SHP77 treated with DMSO at 0.1 percent for 48 hours (cell line): ENCODE measurements at places on chromosomes 1 and 21.

- no peak for DNase-seq
These were observed 19.7 kb downstream of the PTAFR start for GRCh38 chr1:28156821-28157220.

DNA sequence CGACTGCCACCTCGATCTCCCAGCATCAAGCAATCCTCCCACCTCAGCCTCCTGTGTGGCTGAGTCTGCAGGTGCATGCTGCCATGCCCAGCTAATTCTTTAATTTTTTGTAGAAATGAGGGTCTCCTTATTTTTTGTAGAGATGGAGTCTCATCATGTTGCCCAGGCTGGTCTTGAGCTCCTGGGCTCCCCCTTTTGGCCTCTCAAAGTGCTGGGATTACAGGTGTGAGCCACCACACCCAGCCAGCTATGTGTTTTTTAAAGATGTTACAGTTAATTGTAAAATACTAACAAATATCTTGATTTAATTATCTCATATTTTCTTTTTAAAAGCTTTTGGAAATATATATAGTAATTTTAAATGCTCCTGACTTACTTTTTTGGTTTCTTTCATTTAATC is 181.3 kb upstream of the DMRTA2 start:
- DNase-seq = no peak

GRCh38 chr1:214008791-214009422 is 21.1 kb downstream of the PROX1 start:
- DNase-seq = no peak

DNA sequence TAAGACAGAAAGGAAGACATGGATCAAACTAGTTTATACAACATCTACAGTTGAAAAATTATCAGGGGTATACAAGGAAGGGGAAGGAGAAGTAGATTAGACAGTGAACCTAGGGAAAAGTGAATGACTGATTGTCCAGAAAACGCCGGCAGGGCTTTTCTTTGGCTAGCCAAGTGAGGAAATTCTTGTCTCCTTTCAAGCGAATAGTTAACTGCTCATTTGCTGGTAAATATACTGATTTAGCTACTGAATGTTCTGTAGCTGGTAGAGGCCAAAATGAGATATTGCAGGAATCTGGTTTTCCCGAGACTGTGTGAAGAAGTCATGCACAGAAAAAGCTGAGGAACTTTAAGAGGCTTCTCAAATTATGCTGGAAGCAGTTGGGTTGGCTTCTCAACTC is 128.5 kb upstream of the ZNHIT6 start:
- no peak for DNase-seq

DNA sequence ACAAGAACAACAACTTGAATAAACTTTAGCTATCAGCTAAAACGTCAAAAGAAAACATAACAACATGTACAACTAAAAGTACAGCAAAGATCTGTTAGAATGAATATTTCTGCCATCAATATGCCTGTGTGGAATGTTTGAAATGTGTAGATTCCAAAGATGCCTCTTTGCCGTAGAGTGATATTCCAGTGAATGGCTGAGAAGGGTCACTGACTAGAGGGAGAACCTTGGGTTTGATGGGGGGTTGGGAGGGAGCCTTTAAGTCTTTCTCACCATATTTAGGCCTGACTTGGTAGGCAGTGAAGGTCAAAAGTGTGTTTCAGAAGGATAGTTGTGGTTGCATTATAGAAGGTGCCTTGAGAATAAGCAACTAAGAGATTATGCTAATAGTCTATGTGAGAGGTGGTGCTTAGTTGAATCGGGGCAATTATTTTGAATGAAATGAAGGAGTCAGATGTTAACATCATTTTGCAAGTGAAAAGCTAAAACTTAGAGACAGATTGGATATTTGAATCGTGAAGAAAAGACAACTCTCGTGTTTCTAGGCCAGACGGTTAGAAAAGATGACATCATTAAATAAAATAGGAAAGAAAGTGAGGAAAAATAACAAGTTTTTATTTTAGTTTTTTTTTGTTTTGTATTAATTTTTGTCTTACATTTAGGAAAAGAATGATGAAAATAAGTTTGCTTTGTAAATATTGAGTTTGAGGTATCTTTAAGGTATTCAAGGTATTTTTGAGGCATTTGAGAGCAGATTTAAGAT is 53.8 kb downstream of the PLA2G4A start:
- no peak for DNase-seq

- no peak for DNase-seq
These were observed 429.4 kb upstream of the TMPRSS15 start for GRCh38 chr21:18832950-18833349.

GRCh38 chr1:97781762-97782337 is 139.0 kb downstream of the DPYD start:
- DNase-seq = no peak

- peak; percentile 28 for DNase-seq
These were observed 67.1 kb downstream of the KCNJ15 start for GRCh38 chr21:38323721-38324531.

GRCh38 chr1:173341971-173342370 is 134.8 kb upstream of the TNFSF4 start:
- DNase-seq = no peak

GRCh38 chr1:30680879-30681278 is 42.5 kb downstream of the MATN1 start:
- no peak for DNase-seq

- DNase-seq = no peak
These were observed 5.7 kb upstream of the TRAF5 start for GRCh38 chr1:211320980-211321379.

GRCh38 chr1:77371396-77371795 is 89.6 kb downstream of the AK5 start:
- no peak for DNase-seq

- DNase-seq = no peak
These were observed 34.8 kb upstream of the GREM2 start for GRCh38 chr1:240646571-240647240.

- peak; percentile 16 for DNase-seq
These were observed 34.5 kb downstream of the OR10R2 start for GRCh38 chr1:158506369-158506987.

DNA sequence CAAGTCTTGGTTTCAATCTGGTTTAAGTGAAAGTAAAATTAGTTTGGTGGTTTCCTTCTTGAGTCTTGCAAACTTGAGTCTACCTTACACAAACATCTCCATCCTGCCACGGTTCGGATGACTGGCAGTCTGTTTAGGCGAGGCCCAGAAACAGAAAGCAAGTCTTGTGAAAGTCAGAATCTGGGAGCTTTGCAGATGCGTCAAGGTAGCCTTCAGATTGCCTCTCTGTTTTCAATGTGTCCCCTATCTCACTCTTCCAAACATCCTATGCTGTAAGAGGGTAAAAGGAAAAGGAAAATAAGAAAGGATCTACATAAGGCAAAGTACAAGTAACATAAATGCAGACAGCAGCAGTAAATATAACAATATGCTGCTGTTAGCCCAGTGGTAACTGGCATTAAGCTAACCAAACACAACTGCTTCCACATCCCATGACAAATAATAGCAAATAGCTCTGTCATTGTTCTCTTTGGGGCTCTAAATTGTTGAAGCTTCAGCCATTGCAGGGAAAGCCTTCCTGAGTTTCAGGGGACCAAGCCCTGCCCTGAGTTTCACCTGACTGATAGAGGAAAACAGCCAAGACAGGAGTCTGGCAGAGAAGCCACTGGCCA is 26.2 kb upstream of the C1orf105 start:
- DNase-seq = no peak

- DNase-seq = no peak
These were observed 47.3 kb upstream of the SLC44A3 start for GRCh38 chr1:94772845-94773244.

- DNase-seq = no peak
These were observed 19.0 kb upstream of the L1TD1 start for GRCh38 chr1:62175568-62176179.

DNA sequence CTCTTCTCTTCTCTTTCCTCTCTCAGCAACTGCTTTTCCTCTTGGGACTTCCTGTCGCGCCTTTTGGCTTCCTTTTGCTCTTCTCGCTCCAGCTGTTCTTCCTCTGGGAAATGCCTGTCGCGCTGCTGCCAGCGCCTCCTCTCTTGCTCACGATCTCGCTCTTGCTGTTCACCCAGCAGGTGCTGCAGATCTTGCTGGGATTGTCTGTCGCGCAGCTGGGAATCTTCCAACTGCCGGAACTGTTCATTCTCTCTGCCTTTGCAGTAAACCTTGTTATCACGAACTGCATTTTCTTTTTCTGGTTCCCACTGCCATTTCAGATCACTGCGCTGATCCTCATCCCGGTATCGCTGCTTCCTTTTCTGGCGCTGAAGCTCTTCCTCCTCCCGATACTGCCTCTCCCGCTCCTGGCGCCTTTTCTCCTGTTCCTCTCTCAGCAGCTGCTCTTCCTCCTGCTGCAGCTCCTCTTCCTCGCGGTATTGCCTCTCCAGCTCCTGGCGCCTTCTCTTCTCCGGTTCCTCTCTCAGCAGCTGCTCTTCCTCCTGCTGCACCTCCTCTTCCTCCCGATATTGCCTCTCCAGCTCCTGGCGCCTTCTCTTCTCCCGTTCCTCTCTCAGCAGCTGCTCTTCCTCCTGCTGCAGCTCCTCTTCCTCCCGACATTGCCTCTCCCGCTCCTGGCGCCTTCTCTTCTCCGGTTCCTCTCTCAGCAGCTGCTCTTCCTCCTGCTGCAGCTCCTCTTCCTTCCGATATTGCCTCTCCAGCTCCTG is 5.8 kb downstream of the TCHH start:
- DNase-seq = no peak

DNA sequence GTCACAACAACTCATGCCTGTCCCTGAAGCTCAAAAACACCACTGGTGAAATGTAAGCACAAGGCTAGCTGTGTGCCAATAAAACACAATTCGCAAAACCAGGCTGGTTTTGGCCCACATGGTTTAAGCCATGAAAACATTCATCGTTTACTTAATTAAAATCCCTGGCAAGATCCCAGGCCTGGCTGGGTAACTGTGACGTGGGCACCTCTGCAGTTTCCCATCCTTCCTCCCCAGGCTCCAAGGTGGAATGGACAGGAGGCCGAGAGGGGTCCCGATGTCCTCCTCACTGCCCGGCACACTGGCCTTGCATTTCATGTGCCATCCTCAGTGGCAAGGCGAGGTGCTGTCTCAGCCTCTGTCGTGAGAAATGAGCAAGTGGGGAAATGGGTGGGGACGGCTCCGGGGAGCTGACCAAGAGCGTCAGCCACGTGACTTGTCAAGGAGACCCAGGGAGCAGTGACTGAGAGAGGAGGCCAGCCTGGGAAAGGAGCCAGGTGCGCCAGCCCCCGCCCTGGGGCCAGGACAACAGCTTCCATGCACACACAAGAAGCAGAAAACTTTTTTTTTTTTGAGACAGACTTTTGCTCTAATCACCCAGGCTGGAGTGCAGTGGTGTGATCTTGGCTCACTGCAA is 153.1 kb upstream of the RAB4A start:
- no peak for DNase-seq

- no peak for DNase-seq
These were observed 62.4 kb upstream of the FAM3B start for GRCh38 chr21:41254090-41254700.

DNA sequence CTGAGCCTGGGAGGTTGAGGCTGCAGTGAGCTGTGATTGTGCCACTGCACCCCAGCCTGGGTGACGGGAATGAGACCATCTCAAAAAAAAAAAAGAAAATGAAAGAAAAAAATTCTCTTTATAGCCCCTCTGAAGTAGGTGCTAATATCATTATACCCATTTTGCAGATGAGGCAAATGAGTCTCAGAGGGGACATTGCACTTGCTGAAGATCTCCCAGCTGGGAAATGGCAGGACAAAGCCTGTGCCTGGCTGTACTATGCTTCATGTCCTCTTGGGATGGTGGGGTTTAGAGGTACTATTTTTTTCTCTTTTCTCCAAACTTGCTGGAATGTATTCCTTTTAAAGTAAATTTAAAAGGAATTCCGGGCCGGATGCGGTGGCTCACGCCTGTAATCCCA is 1.6 kb downstream of the SMPDL3B start:
- no peak for DNase-seq

GRCh38 chr1:214568328-214568727 is 16.9 kb upstream of the PTPN14 start:
- no peak for DNase-seq

DNA sequence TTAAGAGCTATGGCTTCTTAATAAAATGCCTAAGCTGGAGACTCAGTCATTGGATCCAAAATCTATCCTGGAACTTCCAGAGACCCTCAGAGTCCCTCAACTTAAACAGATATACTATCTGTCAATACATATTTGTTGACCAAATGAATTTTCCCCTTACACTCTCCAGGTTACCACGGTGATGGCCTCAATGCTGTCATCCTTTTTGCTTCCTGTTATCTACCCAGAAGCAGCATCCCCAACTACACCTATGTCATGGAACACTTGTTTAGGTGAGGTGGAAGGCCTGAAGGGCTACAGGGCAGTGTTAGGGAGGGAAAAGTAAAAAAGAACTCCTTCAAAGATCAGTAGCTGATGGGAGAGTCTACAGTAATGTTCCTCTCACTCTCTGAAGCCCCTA is 4.4 kb upstream of the C1orf56 start:
- no peak for DNase-seq

DNA sequence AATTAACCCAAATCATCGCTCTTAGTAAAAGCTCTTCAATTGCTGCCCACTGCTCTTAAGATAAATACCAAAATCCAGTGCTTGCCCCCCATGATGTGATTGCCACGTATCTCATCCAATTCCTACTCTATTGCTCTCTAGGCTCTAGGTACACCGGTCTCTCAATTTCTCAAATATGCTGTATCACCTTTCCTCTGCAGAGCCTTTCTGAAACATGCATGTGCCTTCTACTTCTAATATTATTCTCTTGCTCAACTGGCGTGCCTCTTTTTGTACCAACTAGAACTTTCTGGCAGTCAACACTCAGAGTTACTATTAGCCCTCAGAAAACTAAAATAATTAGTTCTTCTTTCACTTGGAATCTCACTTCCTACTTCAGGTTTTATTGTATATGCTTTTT is 111.7 kb upstream of the LBR start:
- DNase-seq = no peak

- no peak for DNase-seq
These were observed 46.8 kb upstream of the CNIH3 start for GRCh38 chr1:224569276-224569675.

- DNase-seq = no peak
These were observed 67.4 kb downstream of the OLFM3 start for GRCh38 chr1:101929343-101929742.

DNA sequence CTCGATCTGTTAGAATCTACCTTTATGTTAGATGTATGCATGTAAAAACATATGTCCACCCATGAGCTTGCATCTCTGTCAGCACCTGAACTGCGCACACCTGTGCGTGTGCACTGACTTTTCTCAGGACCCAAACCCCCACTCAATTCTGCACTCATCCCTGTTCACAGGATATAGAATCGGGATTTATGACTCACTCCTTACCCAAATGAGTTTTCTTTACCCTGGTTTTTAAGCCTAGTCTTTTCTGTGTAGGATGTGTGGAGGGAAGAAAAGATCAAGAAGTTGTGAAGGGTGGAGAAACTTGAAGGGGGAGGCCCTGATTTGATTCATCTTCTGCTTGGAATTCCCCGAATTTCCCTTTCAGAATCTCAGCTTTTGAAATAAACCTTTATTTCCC is 2.4 kb downstream of the ACKR1 start:
- no peak for DNase-seq

- no peak for DNase-seq
These were observed 28.9 kb downstream of the ODR4 start for GRCh38 chr1:186404454-186405051.

GRCh38 chr1:158586942-158587341 is 7.2 kb upstream of the OR10X1 start:
- DNase-seq = no peak

GRCh38 chr1:225480825-225481434 is 53.1 kb upstream of the LBR start:
- DNase-seq = peak; percentile 53
